ENCODE measurements at places on chromosomes 3 and 15.
A peak's percentile ranks its signal among the peaks of the same experiment; 100 is the strongest.

GRCh38 chr3:51703761-51704510 is 2.9 kb upstream of the GRM2 start:
- DNase-seq, result no peak

DNA sequence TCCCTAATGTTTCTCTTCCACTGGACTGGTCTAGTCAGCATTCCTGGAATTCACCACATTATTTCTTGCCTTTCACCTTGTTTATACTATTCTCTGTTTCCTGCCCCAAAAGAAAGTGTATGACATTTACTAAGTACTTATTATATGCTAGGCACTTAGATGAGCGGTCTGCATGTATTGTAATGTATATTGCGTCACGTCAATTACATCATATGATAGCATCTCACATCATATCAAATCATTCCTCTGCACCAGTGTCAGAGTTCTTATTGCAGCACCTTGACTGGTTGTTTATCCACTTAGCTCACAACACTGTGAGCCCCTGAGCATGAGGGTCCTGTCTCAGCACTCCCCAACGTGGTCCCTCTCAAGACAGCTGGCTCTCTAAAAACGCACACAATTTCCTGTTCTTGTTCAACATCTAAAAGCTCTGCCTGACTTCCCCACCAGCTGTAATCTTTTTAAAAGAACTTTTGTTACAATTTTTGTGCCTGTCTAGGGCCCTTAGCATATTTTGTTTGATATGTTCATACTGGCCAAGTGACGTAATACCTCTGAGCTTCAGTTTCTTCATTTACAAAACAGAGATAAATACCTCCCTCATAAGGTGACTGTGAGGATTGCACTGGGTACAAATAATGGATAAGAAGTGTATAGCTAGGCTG is 58.8 kb downstream of the ARHGAP31 start:
- no peak for DNase-seq

GRCh38 chr3:48756640-48757039 is 39.6 kb upstream of the IP6K2 start:
- DNase-seq, result no peak

DNA sequence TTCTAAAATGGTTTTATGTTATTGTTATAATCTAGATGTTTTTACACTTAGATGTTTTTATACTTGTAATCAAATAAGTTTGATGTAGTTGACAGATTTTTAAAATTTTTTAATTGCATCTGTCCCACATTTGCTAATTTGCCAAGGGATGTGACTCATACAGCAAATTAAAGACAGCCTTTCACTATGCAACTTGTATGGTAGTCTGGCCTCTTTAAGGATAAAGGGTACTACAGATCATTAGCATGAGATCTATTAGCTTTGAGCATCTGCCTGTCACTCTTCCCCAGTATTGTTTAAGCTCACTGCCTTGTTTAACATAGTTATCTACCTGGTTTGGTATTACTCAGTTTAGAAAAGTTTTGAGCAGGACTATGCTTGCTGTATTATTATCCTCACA is 83.0 kb downstream of the NPTN start:
- no peak for DNase-seq

GRCh38 chr3:48952510-48953118 is 34.0 kb downstream of the ARIH2 start:
- DNase-seq, result no peak

- DNase-seq, result no peak
Measured at GRCh38 chr3:194512895-194513601, 26.2 kb upstream of the ATP13A3 start.

GRCh38 chr3:110099711-110100110 is 762.4 kb upstream of the DPPA4 start:
- DNase-seq, result no peak

GRCh38 chr3:117018655-117019054 is 309.1 kb downstream of the TUSC7 start:
- DNase-seq, result no peak

DNA sequence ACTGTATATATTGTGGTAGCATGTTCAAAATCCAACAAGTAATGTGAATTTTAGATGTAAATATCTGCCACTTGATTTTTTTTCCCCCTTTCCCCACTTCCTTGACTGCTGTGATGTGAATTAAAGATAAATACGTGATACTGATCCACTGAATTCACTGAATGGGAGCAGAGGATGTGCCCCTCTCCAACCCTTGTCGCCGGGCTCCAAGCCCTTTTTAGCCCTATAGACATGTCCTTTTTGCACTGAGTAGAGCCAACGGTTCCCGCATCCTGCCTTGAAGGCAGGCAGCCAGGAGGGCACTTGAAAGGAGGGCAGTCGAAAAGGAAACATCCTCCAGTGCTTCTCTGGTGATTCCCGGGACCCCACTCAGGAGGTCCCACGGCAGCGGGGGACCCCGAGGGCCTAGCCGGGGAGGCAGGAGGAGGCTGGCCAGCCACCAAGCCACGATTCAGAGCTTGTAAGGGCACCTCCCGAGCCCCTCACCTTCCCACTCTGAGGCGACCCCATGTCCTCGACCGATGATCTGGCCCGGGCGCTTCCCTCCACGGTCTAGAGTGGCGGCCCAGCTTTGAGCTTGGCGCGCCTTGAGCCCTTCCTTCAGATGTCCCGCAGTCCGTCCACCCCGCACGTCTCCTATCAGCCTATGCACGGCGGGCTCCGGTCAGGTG is 901 bp upstream of the MANF start:
- peak; percentile 25 for DNase-seq

- no peak for DNase-seq
Measured at GRCh38 chr3:139448104-139448503, 28.2 kb downstream of the RBP2 start.

GRCh38 chr3:64357481-64357880 is 132.2 kb upstream of the PRICKLE2 start:
- no peak for DNase-seq

- no peak for DNase-seq
Measured at GRCh38 chr3:49614936-49615335, 59.2 kb upstream of the APEH start.

DNA sequence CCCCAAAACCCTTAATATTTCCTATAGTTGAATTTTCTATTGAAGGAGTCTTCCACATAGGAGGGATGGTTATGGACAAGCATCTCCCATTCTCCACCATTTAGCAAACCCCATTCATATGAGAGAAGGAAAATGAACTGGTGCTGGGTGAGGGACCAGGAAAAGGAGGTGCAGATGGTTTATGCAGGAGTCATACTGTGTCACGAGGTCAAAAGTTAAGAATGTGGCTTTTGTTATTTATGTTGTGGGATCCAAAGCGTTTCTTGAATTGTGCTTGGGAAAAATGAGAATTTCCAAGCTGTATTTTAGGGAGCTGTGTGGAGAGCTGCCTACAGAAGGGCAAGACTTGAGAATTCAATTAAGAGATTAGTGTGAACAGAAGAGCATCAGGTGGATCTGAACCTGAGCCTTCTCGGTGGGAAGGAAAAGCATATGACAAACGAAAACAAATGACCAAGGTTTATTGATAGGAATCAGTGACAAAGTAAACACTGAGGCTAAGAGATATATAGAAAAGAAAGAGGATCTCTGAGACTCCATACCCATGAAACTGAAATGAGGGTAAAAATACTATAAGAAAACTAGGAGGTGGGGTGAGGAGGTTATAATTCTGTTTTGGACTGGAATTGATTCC is 473.3 kb upstream of the NR2F2 start:
- DNase-seq, result no peak

DNA sequence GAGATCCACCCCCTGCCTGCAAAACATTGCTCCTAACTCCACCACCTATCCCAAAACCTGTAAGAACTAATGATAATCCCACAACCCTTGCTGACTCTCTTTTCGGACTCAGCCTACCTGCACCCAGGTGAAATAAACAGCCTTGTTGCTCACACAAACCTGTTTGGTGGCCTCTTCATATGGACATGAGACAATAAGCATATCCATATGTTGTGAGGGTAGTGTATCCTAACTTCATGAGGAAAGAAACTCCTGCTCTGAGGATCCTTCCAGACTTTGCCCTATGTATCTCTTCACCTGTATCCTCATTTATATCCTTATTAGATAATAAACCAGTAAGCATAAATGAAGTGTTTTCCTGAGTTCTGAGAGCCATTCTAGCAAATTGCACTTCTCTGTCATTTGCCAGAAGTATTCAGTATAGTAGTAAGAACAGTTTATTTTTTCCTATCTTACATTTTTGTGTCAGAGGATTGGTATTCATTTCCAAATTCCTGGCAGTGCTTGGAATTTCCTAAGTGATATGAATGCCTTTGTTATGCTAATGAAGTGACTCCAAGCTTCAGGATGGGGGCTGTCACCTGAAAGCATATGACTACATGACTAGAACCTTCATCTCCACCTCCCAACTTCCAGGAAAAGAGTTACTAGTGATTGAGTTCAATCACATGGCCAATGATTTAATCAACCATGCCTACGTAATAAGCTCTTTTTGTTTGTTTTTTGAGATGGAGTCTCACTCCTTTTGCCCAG is 30.2 kb downstream of the TTBK2 start:
- no peak for DNase-seq

DNA sequence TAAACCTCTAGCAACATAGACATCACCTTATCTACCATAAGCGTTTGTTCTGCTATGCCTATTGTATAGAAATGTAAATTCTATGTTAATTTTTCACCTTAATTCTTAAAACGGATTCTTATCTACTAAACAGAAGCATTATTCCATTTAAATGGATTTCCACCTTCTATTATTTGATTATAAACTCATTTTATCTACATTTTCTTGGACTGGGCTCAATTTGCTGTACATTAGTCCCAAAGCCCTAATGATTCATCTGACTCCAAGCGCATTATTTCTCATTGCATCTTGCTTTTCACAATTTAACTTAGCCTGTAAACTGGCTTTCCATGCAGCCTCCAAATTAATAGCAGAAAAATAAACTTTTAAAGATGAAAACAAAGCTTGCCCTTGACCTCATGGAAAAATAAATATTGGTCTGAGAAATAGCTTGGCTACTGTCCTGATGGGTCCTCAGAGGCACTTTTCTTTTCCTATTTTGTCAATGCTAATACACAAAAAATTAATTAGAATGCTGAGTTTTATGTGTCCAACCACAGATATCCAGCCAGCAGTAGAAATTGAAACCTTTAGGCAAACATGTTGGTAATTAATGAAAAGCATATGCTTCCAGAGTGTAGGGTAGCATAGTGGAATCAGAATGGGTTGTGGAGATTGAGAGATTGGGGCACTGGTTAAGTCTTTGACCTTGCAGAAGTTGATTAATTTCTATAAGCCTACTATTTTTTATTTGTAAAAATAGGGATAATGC is 81.4 kb upstream of the CFAP20DC start:
- DNase-seq, result no peak

- no peak for DNase-seq
Measured at GRCh38 chr3:133884054-133884886, 11.4 kb downstream of the RAB6B start.

DNA sequence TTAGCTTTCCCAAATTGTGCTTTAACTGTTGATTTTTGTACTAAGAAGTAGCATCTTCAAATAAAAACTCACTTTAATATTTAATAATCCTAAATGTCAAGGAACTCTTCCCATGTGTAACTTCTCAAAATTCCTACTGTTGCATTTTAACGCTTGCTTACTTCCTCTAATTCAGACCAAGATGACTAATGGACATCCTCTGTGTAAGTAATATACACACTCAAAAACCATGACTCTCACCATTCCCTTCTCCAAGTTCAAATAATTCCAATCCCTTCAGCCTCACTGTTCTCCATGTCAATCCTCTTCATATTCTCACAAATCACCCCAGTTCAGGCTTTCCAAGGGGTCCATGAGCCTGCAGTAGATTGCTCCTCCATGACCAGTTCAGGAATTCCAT is 13.0 kb downstream of the MRPL46 start:
- DNase-seq, result no peak

DNA sequence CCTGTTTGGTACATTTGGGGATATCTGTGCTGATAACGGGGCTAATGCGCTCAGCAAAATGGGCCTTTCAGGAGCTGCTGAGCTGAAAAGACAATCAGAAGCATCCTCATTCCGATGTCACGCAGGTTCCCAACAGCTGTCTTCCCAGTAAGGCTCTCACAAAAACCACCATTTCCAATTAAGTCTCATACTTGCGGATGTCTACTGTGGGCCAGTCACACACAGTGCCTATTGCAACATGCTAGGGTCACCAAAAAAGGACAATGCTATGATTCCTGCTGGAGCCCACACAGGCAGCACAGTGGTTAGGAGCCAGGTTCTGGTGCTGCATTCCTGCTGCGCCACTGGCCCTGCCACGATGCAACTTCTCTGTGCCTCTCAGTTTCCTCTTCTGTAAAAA is 16.4 kb upstream of the LDHAL6B start:
- DNase-seq, result no peak

- no peak for DNase-seq
Measured at GRCh38 chr15:65824031-65824743, 32.1 kb upstream of the DENND4A start.

- DNase-seq, result no peak
Measured at GRCh38 chr3:79871656-79872055, 103.9 kb upstream of the ROBO1 start.

GRCh38 chr3:186917512-186918312 is 12.6 kb upstream of the ST6GAL1 start:
- no peak for DNase-seq

DNA sequence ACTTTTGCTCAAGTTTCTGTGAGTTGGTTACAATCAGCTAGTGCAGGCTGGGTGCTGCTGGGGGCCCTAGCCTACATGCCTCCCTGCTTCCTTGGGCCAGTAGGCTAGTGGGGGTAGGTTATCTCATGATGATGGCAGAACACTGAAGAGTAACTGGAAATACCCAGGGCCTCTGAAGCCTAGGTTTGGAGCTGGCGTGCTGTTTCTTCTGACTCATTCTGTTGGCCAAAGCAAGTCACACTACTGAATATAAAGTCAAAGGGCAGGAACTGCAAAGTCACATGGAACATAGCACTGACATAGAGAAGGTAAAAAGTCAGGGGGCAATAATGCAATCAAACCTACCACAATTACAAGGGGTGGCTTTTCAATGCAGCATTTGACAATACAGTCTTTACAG is 34.5 kb downstream of the RASGRP1 start:
- no peak for DNase-seq

DNA sequence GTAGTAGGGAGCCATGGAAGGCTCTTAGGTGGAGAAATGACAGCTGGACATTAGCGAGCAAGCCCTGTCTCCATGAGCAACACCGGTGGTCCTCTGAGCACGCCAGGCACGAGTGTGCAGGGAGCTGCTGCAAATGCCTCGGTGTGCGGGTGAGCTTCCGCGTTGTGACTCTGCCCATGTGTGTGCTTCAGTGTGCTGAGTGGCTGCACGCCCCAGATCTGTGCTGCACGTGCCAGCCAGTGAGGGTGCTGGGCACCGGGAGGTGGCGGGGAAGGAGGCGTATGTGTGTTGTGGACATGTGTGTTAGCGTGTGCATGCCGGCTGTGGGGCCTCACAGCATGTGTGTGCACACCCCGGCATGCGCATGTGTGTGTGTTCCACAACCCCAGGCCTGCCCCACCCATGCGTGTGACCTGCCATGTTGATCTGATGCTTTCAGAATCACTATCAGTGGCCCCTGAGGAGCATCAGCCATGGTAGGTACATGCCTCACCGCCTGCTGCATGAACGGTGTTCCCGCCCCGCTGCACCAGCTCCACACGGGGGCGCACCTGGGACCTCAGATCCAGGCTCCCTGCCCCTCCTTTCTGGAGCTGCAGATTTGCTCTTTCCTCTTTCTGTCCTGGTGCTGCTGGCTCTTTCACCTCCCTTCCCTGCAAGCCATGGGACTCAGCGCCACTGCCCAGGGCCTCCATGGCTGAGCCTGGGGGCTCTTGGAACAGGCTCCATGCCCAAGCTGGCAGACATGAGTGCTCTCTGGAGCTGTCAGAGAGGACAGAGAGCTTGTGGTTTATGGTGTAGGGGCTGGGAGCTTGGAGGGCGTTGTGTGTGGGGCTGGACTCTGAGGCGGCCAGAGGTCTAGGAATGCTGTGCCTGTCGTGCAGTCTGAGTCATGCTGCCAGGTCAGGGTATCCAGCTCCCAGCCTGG is 169.4 kb downstream of the TBC1D2B start:
- DNase-seq, result no peak

Measured in GM19239 (cell line).